ENCODE measurements at places on chromosomes 12 and 14. TPM values are rescaled to one million over a fixed set of nuclear protein-coding genes. Genes with fewer than 3 reads are reported as not detected.

GRCh38 chr12:70822412-70822811, 98.1 kb downstream of the PTPRR start:
- no peaks in the 10 kb centered on the region for H3K27me3 ChIP-seq
- no peak overlapping the region for H3K4me3 ChIP-seq

DNA sequence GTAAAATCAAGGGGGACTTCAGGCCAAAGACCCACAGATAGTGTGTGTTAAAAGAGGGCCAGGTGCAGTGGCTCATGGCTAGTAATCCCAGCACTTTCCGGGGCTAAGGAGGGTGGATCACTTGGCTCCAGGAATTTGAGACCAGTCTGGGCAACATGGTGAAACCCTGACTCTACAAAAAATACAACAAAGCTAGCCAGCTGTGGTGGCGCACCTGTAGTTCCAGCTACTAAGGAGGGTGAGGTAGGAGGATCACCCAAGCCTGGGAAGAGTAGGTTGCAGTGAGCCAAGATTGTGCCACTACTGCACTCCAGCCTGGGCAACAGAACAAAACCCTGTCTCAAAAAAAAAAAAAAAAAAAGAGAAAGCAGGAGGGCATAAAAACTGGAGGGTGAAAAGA, 8.5 kb downstream of the VCPKMT start:
- H3K36me3 ChIP-seq = peaks cover 24% of the 10 kb centered on the region
- H3K27ac ChIP-seq = peak overlapping the region; percentile 75
- DNase-seq = no peak
- H3K27me3 ChIP-seq = no peaks in the 10 kb centered on the region
- H3K4me3 ChIP-seq = no peak overlapping the region

The PMEL gene
- 1.0 TPM for polyA plus RNA-seq

DNA sequence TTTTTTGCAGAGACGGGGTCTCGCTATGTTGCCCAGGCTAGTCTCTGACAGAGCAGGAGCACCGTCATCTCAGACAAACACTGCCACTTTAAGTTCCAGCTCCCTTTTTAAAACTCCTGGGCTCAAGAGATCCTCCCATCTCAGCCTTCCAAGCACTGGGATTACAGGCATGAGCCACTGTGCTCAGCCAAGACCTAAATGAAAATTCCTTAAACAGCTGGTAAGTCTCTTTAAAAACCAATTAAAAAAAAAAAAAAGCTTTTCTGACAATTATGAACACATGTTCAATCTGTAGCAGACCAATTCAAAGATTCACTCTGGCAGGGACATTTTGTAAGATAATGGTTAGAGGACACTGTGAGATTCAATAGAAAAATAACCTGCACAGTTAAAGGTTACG, 77.8 kb downstream of the HECTD4 start:
- DNase-seq = peak; percentile 84
- H3K27me3 ChIP-seq = no peaks in the 10 kb centered on the region
- peaks cover 20% of the 10 kb centered on the region for H3K36me3 ChIP-seq
- no peak overlapping the region for H3K4me3 ChIP-seq
- no peak overlapping the region for H3K27ac ChIP-seq

The LYZ gene
- 448 TPM for polyA plus RNA-seq

The ATF7IP gene
- 9.0 TPM for polyA plus RNA-seq

The NELL2 gene
- 2.2 TPM for polyA plus RNA-seq

DNA sequence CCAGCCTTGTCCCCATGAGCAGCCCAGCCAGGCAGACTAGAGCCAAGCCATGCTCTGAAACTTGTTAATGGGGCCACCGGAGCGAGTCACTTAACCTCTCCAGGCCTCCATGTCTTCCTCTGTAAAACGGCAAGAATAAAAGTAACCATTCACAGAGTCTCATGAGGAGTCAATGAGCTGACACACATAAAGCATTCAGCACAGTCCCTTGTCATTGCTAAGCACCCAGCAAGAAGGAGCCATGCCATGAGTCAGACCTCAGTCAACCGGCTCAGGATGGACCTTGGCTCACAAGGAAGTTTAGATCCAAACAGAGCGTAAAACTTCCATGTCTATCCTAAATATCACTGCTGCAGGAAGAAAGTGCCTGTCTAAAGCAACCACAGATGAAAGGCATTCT, 10.6 kb downstream of the FICD start:
- no peak overlapping the region for H3K4me3 ChIP-seq
- no peaks in the 10 kb centered on the region for H3K27me3 ChIP-seq
- no peak for DNase-seq
- H3K27ac ChIP-seq = no peak overlapping the region
- H3K4me1 ChIP-seq = no peaks in the 10 kb centered on the region

DNA sequence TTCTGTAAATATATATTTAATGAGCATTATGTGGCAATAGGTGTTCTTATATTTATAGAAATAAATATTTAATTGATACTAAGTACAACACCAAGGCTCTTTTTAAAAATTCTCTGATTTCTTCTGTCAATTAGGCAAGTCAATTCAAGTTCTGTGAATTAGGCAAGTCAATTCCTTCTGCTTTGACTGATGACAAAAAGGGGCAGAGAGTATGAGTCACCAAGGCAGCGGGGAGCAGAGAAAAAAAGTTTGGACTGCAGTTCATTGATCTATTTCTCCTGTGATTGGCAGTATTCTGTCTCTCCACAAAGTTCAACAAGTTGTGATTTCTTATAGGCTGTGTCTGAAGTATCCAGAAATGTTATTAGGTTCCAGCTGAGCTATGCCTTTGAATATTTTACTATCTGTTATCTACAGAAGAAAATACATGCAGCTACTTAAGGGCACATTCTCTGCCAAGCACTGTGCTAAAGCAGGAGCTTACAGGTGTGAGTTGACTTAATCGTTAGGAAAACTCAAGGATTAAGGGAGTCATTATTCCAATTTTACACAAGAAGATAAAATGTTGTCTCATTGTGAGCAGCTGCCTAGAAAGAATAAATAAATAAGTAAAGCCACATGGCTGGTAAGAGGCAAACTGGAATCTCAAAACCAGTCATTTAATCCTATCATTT, 206.4 kb upstream of the ALG10B start:
- DNase-seq = no peak
- no peak overlapping the region for H3K27ac ChIP-seq
- no peak overlapping the region for H3K4me3 ChIP-seq
- H3K4me1 ChIP-seq = no peaks in the 10 kb centered on the region

The GUCY2C gene
- polyA plus RNA-seq = not detected

The SIX6 gene
- not detected for polyA plus RNA-seq

DNA sequence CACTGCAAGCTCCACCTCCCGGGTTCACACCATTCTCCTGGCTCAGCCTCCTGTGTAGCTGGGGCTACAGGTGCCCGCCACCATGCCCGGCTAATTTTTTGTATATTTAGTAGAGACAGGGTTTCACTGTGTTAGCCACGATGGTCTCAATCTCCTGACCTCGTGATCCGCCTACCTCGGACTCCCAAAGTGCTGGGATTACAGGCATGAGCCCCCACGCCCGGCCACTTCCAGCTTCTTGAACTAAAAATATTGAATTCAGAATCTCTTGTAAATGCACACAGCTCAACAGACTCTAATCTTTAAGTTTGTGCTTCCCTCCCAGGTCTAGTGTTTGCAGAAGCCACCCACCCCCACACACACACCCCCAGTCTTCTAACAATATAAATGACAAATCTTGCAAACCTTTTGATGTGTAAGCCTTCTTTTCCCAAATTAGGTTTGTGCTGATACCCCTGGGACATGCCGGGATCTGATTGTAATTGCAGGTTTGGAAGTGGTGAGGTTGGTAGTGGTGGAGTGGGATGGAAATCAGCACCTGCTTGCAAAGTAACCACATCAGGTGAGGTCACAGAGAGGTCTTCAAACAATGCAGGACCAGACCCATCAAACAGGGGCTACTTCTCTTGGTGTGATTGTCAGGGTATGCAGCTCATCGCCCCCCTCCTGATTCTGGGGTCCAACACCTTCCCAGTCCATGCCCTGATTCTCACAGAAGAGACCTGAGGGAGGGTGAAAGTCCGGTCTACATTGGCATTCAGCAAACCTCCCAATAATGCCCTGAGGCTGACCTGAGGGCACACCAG, 51.4 kb upstream of the GPR132 start:
- no peak for DNase-seq
- H3K4me3 ChIP-seq = no peak overlapping the region
- no peak overlapping the region for H3K27ac ChIP-seq
- no peaks in the 10 kb centered on the region for H3K4me1 ChIP-seq
- H3K27me3 ChIP-seq = no peaks in the 10 kb centered on the region

The RIPK3 gene
- polyA plus RNA-seq = 23.4 TPM

- H3K27ac ChIP-seq = no peak overlapping the region
- no peaks in the 10 kb centered on the region for H3K4me1 ChIP-seq
- no peak for DNase-seq
- no peaks in the 10 kb centered on the region for H3K27me3 ChIP-seq
These were observed 403.5 kb downstream of the SLC16A7 start for GRCh38 chr12:59999291-59999690.

The CPM gene
- 66.6 TPM for polyA plus RNA-seq

- no peak overlapping the region for H3K27ac ChIP-seq
- no peaks in the 10 kb centered on the region for H3K4me1 ChIP-seq
- no peak for DNase-seq
These were observed 224.7 kb downstream of the AACS start for GRCh38 chr12:125289970-125290369.

DNA sequence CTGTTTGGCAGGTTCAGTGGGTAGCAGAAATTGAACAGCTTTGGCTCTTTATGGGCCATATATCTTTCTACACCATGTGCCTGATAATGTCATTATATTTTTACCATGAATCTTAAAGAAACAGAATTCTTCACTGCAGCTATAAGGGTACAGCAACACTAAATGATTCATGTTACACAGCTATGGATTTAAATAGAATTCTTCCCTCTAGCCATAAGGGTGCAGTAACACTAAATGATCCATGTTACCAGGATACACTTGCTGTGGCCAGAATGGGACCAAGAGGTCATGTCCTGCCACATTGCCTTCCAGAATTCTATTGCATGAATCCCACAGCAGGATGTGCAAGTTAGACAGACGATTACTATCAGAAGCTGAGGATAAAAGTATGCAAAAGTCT, 603.9 kb downstream of the FSCB start:
- no peak for DNase-seq
- no peak overlapping the region for H3K4me3 ChIP-seq
- no peaks in the 10 kb centered on the region for H3K4me1 ChIP-seq
- no peaks in the 10 kb centered on the region for H3K27me3 ChIP-seq
- H3K27ac ChIP-seq = no peak overlapping the region

GRCh38 chr12:10641735-10642500, 28.5 kb upstream of the MAGOHB start:
- H3K4me3 ChIP-seq = no peak overlapping the region
- no peaks in the 10 kb centered on the region for H3K4me1 ChIP-seq
- H3K36me3 ChIP-seq = no peaks in the 10 kb centered on the region
- H3K27me3 ChIP-seq = no peaks in the 10 kb centered on the region
- DNase-seq = no peak

The GLTP gene
- 46.1 TPM for polyA plus RNA-seq

The RD3L gene
- polyA plus RNA-seq = 0.08 TPM

- DNase-seq = no peak
- H3K27ac ChIP-seq = no peak overlapping the region
- no peak overlapping the region for H3K4me3 ChIP-seq
- no peaks in the 10 kb centered on the region for H3K27me3 ChIP-seq
- no peaks in the 10 kb centered on the region for H3K36me3 ChIP-seq
These were observed 361.9 kb upstream of the FAR2 start for GRCh38 chr12:28787151-28787550.

DNA sequence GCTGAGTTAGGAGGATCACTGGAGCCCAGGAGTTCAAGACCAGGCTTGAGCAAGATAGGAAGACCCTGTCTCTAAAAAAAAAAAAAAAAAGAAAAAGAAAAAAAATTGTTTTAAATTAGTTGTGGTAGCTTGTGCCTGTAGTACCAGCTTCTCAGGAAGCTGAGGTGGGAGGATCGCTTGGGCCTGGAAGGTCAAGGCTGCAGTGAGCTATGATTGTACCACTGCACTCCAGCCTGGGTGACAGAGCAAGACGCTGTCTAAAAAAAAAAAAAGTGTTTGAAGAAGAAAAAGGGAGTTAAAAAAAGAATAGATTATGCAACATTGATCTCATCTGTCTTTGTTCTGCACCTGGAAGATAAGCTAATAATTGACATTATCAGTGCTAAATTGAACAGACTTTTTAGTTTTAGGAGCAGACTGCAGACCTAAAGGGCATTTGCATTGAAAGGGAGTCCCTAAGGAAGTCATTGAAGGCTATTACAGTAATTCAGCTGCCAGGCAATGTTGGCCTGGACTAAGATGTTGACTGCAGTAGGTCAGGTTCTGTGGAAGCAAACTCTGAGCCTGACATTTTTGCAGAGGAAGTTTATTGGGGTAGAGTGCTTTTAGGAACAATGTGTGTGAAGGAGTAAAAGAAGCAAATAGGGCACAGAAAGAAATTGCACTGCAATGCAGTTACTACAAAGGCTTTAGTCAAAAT, 215.8 kb downstream of the PCNX1 start:
- H3K4me3 ChIP-seq = no peak overlapping the region
- no peak for DNase-seq
- peaks cover 4% of the 10 kb centered on the region for H3K36me3 ChIP-seq
- no peaks in the 10 kb centered on the region for H3K27me3 ChIP-seq

GRCh38 chr14:91624757-91625156, 107.1 kb downstream of the CATSPERB start:
- no peak for DNase-seq
- H3K4me1 ChIP-seq = no peaks in the 10 kb centered on the region

The MYBPC1 gene
- 0.06 TPM for polyA plus RNA-seq

- no peaks in the 10 kb centered on the region for H3K27me3 ChIP-seq
- H3K4me1 ChIP-seq = peaks cover 56% of the 10 kb centered on the region
- H3K27ac ChIP-seq = no peak overlapping the region
- DNase-seq = peak; percentile 71
These were observed 82.2 kb downstream of the PAPOLA start for GRCh38 chr14:96584199-96584906.

DNA sequence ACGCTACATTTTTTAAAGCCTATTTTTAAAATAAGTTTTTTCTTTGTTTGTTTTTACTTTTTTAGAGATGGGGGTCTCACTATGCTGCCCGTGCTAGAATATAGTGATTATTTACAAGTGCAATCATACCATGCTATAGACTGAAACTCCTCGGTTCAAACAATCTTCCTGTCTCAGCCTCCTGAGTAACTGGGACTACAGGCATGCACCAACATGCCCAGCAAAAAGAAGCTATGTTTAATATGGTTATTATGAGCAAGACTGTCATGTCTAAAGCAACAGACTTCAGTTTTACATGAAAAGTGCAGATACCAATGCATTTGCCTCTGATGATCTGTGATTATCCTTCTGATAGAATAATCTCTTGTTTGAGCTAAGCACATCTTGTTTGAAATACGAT, 45.6 kb upstream of the SGPP1 start:
- H3K27ac ChIP-seq = no peak overlapping the region
- H3K27me3 ChIP-seq = no peaks in the 10 kb centered on the region
- no peaks in the 10 kb centered on the region for H3K36me3 ChIP-seq
- DNase-seq = no peak

DNA sequence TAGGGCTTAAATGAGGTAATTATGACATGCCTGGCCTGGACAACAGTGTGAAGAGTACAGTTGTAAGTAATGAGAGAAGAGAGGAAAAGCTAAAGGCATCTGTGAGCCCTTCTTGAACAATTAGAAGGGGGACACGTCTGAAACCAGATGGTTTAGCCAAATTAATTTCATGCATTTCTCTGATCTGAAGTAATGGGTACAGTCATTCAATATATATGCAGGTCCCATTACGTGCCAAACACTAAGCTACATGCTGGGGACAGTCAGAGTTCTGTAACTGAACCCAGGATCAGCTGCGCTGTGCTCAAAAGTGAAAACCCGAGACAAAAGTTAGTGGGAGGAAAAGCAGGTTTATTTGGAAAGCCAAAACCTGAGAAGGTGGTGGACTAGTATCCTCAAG, 207.2 kb upstream of the TMTC1 start:
- no peak overlapping the region for H3K4me3 ChIP-seq
- H3K4me1 ChIP-seq = no peaks in the 10 kb centered on the region
- no peaks in the 10 kb centered on the region for H3K36me3 ChIP-seq
- H3K27ac ChIP-seq = no peak overlapping the region
- no peaks in the 10 kb centered on the region for H3K27me3 ChIP-seq
- DNase-seq = no peak

The ZFC3H1 gene
- polyA plus RNA-seq = 15.5 TPM

The NGB gene
- not detected for polyA plus RNA-seq

The PZP gene
- 0.61 TPM for polyA plus RNA-seq

Measured in lung (tissue), 17 donors.